ENCODE measurements at places on chromosomes 7 and 10.

- DNase-seq: no peak
These were observed 36.7 kb upstream of the SHH start for GRCh38 chr7:155848691-155849669.

GRCh38 chr7:158460665-158461064, 127.0 kb downstream of the PTPRN2 start:
- no peak for DNase-seq

DNA sequence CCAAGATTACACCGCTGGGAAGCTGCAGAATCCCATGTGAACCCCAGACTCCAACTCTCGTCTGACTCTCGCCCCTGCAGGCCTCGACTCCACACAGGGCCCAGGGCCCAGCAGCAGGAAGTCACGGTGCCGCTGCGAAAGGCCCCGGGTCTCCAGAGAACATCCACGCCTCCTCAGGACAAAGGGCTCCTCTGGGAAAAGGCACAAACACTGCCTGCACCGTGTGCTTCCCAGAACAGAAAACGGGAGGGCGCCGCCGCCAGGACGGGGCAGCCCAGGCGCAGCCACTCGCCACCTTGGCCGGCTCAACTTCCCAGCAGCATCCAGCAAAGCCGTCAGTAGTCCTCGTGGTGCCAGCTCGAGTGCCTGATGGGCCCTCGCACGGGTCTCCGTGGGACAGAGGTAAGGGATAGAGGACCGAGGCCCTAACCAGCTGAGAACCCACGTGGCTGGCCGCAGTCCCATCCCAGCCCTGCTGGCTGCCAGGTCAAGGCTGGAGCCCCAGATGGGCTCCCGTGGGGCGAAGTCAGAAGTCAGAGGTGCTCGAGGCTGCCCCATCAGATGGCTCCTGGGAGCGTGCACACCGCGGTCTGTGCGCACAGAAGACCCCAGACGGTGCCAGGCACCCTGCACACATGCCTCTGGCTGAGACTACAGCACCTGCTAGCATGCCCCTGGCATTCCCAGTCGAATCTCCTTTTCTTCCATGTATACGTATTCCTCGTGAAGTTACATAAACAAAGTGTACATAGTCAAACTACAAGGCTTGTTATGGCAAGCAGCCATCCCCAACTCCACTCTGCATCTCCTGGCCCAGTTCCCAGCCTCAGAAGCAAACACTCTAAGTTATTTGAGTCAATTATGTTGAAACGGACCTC, 60.2 kb downstream of the MAD1L1 start:
- DNase-seq: no peak

- DNase-seq: no peak
These were observed 9.5 kb upstream of the INTS1 start for GRCh38 chr7:1513657-1514095.

- no peak for DNase-seq
These were observed 26.7 kb downstream of the GLI3 start for GRCh38 chr7:42210333-42210732.

DNA sequence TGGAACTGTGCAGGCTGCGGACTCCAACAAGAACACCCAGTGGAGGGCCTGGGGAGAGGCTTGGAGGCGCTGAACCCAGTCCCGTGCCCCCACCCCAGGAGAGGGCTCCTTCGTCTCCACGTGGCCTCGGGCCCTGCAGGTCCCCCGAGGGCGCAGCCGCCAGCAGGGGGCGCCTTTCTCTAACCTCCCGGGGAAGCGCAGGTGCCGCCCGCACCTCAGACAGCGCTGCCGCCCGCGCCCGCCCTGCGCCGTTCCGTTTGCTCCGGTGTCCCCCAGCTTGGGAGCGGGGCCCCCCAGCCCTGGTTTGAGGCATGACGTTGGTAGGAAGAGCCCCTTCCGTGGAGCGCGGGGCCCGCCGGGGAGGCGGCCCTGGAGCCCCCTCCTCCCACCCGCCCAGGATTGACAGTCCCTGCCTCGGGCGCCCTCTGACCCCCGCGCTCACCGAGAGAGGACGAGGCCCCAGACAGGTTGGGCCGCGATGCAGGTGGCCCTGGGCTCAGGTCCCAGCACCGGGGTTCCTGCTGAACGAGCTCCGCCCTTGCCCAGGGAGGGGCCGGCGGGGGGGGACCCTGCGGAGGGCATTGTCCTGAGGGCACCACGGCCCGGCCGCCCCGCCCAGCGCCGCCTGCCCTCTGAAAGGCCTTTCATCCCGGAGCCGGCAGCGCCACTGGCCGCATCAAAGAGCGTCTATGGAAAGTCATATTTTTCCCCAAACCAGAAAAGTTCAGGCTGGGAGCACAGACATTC, 42.8 kb downstream of the FOXL3 start:
- no peak for DNase-seq

- DNase-seq: no peak
These were observed 210.0 kb upstream of the LYZL1 start for GRCh38 chr10:29078919-29079318.

GRCh38 chr10:112708461-112708860, 241.6 kb upstream of the TCF7L2 start:
- DNase-seq: no peak

DNA sequence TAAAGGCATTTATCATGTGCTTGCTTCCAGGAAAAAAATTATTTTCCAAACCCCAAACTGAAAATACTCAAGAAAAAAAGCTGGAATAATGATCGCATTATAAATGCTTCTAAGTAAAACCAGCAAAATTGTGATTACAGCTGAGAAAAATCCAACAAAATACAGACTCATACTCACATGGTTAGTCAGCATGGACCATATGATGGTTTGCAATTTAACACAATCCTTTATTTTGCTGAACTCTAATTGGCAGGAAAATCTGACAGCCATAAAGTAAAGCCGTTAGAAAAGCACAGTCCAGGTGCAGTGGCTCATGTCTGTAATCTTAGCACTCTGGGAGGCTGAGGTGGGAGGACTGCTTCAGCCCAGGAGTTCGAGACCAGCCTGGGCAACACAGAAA, 59.6 kb downstream of the BRI3 start:
- no peak for DNase-seq

- DNase-seq: no peak
These were observed 170.8 kb downstream of the BBS9 start for GRCh38 chr7:33300131-33300530.

GRCh38 chr7:143199040-143199439, 15.8 kb downstream of the TAS2R39 start:
- DNase-seq: peak; percentile 5

DNA sequence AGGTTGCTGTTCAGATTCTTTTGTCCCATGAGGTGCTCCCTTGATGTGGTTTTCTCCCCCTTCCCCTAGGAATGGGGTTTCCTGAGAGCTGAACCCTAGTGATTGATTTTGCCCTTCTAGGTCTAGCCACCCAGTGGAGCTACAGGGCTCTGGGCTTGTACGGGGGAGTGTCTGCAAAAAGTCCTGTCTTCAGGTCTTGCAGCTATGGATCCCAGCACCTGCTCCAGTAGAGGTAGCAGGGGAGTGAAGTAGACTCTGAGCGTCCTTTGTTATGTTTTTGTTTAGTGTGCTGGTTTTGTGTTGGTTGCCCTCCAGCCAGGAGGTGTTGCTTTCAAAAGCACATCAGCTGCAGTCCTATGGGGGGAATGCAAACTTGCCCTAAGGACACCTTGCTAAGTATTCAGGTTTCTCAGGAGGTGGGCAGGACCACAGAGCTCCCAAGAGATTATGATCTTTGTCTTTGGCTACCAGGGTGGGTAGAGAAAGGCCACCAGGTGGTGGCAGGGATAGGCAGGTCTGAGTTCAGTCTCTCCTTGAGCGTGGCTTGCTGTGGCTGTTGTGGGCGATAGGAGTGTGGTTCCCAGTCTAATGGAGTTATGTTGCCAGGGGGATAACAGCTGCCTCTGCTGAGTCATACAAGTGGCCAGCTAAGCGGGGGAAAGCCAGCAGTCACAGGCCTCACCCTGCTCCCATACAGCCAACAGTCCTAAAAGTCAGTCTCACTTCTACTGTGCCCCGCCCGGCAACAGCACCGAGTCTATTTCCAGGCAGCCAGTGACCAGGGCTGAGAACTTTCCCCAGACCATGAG, 92.4 kb upstream of the JCAD start:
- DNase-seq: peak; percentile 23

DNA sequence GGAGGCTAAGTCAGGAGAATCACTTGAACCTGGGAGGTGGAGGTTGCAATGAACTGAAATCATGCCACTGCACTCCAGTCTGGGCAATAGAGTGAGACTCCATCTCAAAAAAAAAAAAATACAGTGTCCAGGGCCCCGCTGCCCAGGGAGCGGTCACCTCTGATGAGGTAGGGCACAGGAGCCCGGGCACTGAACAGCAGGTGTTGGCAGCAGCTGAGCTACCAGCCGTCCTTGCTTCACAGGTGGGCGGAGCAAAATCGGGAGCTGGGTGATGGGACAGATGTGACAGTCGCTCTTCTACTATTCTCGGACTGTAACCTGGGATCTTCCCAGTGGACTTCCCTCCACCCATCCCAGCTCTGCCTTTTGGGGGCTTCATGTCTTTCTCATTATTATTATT, 49.4 kb downstream of the GTF2IRD1 start:
- DNase-seq: no peak

DNA sequence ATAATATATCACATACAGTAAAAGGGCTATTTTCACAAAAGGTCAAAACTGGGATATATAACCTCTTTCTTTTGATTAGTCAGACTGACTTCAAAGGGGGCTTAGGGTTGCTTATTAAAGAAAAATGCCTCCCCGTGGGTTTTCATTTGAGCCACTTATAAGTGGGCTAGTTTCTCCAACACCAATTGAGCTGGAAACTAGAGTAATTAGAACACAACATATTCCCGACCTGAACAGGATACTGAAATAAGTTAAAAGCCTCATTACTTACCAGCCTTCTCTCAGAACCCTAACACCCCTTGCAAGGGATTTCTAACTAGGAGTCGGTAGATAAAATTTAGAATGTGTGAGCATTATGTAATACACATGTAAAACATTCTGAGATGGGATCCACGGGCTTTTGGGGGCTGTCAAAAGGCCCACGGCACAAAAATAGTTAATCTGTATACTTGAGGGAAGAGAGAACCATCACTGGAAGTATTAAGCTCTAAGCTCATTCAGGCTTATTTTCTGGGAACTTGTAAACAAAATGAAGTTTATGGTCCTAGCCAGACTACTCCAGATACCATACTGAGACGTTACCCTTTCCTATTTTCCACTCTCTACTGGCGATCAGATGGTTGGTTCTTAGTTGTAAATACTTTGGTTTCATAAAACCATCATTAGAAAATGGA, 29.3 kb upstream of the KMT2E start:
- DNase-seq: peak; percentile 39

DNA sequence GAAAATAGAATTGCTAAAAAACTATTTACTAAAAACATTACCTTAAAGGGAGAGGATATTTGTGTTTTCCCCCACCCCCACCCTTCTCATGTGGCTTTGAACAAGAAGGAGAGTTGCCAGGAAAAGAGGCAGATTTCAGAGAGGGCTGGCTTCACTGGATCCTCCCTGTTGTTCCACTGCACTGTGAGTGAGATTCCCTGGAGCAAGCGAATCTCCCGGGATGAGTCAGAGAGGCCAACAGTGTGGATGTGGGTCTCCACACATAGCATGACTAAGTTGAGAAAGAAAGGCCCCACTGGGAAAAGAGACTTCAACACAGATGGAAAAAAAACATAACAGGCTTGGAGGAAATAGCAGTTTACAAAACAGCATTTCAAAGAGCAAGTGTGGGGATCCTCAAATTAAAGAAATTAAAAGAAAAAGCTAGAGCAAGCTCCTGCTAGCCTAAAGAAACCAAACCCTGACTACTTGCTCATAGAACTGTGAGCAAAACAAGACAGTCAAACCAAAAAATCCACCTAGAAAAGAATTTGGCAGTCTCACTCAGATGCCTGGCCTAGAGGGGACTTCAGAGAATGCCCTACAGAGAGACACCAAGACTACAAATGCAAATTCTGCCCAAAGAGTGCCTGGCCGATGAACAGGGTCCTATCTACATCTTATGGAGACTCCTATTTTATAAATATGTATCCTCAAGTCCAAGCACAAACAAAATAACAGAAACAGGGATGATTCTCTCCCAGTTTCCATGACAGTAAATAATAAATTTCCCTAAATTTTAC, 3.4 kb downstream of the CAV1 start:
- peak; percentile 47 for DNase-seq

- DNase-seq: no peak
These were observed 327.5 kb upstream of the PHF14 start for GRCh38 chr7:10646194-10646593.

- no peak for DNase-seq
These were observed 62.5 kb downstream of the SGMS1 start for GRCh38 chr10:50561266-50561665.

- no peak for DNase-seq
These were observed 17.5 kb downstream of the AHR start for GRCh38 chr7:17315974-17316373.

GRCh38 chr10:44024356-44025116, 360.4 kb downstream of the CXCL12 start:
- DNase-seq: no peak

DNA sequence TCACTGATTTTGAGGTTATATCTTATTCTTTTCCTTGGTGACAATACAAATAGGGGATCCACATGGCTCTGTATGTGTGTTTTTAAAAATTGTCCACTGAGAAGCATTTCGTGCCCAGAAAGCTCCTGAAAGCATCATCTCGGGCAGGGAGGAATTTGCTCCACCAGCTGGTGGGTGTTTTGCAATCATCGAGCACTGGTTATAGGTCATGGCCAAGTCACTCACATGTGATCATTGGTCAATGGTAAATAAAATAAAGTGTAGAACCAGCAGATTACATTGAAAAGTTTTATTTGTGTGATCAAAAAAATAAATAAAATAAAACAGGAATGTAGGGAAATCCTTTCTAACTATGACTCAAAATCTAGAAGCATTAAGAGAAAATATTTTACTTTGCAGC, 23.0 kb upstream of the SNX13 start:
- DNase-seq: no peak

GRCh38 chr7:76310102-76310957, 7.9 kb downstream of the HSPB1 start:
- no peak for DNase-seq

DNA sequence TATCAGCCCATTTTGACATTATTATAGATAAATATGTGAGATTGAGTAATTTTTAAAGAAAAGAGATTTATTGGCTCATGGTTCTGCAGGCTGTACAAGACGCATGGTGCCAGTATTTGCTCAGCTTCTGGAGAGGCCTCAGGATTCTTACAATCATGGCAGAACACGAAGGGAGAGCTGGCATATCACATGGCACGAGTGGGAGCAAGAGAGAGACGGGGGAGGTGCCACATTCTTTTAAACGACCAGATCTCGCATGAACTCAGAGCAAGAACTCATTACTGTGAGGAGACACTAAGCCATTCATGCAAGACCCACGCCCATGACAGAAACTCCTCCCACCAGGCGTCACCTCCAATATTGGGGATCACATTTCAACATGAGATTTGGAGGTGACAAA, 40.1 kb upstream of the ZNF488 start:
- no peak for DNase-seq

GRCh38 chr7:146725520-146725919, 608.9 kb downstream of the CNTNAP2 start:
- no peak for DNase-seq
